ENCODE measurements at places on chromosomes 12 and 14. TPM values are rescaled to one million over a fixed set of nuclear protein-coding genes. Genes with fewer than 3 reads are reported as not detected.

ANKS1B gene
- 4.0 TPM for total RNA-seq

DEPDC4 gene
- total RNA-seq, result 2.0 TPM

AMN gene
- 13.7 TPM for total RNA-seq

RASSF9 gene
- 11.0 TPM for total RNA-seq

PRPH gene
- total RNA-seq, result 1.0 TPM

SLC5A8 gene
- total RNA-seq, result 1.3 TPM

SLC39A9 gene
- 49.6 TPM for total RNA-seq

CNTN1 gene
- total RNA-seq, result 12.3 TPM

NCOR2 gene
- total RNA-seq, result 318 TPM

KLRC3 gene
- not detected for total RNA-seq

INHBC gene
- not detected for total RNA-seq

CCDC184 gene
- total RNA-seq, result 1.0 TPM

PPP2R5C gene
- total RNA-seq, result 160 TPM

RABGGTA gene
- 50.4 TPM for total RNA-seq

C14orf132 gene
- 44.8 TPM for total RNA-seq

B4GALNT1 gene
- total RNA-seq, result 0.89 TPM

NOVA1 gene
- 3.4 TPM for total RNA-seq

TBX5 gene
- 15.7 TPM for total RNA-seq

KRT71 gene
- not detected for total RNA-seq

PMCH gene
- total RNA-seq, result not detected

REP15 gene
- 5.1 TPM for total RNA-seq

MUCL1 gene
- total RNA-seq, result not detected

PPP1R1A gene
- not detected for total RNA-seq

MANSC4 gene
- not detected for total RNA-seq

CLEC2A gene
- total RNA-seq, result not detected

TXNRD1 gene
- total RNA-seq, result 144 TPM

SCNN1A gene
- 156 TPM for total RNA-seq

OAS2 gene
- 96.4 TPM for total RNA-seq

MBIP gene
- 111 TPM for total RNA-seq

STYK1 gene
- total RNA-seq, result 0.53 TPM

GNG2 gene
- total RNA-seq, result 23.8 TPM

RNFT2 gene
- total RNA-seq, result 3.3 TPM

CLEC4C gene
- not detected for total RNA-seq

EPYC gene
- not detected for total RNA-seq

KLRK1 gene
- total RNA-seq, result 7.5 TPM

NEUROD4 gene
- total RNA-seq, result not detected

TMEM229B gene
- 6.4 TPM for total RNA-seq

EFS gene
- 11.5 TPM for total RNA-seq

CISTR gene
- not detected for total RNA-seq

GLI1 gene
- 0.21 TPM for total RNA-seq

DPF3 gene
- 0.59 TPM for total RNA-seq

RNU6-7 gene
- not detected for total RNA-seq

TCTN2 gene
- total RNA-seq, result 14.5 TPM

KITLG gene
- 77.5 TPM for total RNA-seq

APOF gene
- total RNA-seq, result not detected

LBHD2 gene
- not detected for total RNA-seq

IQSEC3 gene
- 10.7 TPM for total RNA-seq

C14orf180 gene
- 0.18 TPM for total RNA-seq

GARIN6 gene
- not detected for total RNA-seq
